NCI-H1436 treated with DMSO at 0.1 percent for 48 hours (cell line): ENCODE measurements at places on chromosomes 6 and 20.

GRCh38 chr6:11025921-11026635, 18.0 kb downstream of the ELOVL2 start:
- DNase-seq = no peak

DNA sequence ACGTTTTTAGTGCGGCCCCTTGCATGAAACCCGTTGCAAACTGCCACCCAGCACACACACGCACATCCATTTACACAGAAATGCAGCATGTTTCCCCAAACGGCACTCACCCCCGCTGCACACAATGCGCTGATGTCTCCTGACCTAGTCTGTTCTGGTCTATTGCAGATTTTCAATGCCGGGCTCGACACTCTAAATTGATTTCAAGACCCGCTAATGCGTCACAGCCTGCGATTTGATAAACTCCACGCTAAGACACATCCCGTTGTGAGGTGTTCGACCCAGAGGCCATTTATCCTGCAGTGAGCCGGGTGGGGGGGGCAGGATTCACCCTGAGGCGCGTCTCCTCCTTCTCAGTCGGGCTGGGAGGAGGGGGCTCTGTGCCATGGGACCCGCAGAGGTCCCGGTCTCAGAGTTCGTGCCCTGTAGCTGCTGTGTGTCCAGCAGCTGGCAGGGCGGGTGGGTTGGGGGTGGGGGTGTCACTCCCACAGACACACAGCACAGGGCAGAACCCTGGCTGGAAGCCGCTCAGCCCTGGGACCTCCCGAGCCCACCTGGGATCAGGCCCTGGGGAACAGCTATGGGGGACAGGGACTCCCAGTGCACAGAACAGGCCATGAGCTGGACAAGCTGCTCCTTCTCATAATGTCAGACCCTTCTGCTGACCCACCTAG, 367.9 kb downstream of the PREX1 start:
- DNase-seq = no peak

- DNase-seq = no peak
These were observed 43.6 kb upstream of the CCN6 start for GRCh38 chr6:112010328-112010727.

DNA sequence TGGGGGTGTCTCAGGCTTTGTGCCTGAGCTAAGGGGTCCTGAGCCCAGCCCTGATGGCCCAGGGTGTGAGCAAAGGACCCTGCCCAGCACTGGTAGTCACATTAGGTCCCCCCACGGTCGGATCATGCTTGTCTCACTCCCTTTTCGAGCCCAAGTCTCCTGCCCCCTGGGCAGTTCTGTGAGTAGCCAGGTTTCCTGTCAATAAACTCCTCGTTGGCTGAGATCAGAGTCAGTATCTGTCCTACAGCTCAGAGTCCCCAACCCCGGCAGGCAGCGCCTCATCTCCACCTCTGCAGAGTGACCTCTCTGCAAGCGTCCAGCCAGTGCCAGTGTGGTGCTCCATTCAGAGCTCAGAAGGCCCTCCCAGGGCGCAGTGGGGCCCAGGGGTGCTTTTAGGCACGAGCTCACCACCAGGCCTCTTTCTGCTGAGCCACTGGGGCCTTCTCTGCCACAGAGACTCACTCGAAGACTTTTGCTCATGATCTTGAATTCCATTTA, 93.7 kb upstream of the PMEPA1 start:
- no peak for DNase-seq

GRCh38 chr20:42790111-42790510, 399.6 kb downstream of the PTPRT start:
- no peak for DNase-seq

DNA sequence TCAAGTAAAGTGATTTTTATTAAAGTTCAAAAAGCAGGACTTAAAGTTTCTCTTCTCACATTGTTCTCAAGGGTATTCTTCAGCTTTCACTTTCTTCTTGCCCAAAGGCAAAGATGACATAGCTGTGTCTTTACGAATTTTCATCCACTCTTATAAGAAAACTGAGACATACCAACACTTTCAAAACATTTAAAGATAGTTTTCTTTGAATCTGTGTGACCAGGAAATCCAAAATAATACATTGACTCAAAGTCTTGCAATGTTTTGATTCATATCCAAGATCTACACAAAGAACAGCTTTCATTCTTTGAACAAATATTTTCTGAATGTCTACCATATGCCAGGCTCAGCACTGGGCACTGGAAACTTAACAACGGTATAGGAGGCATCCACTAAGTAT, 117.9 kb downstream of the SIM1 start:
- no peak for DNase-seq

- no peak for DNase-seq
These were observed 22.3 kb downstream of the BEND6 start for GRCh38 chr6:56977192-56977591.

GRCh38 chr6:21594416-21595281, 1.1 kb downstream of the SOX4 start:
- no peak for DNase-seq

DNA sequence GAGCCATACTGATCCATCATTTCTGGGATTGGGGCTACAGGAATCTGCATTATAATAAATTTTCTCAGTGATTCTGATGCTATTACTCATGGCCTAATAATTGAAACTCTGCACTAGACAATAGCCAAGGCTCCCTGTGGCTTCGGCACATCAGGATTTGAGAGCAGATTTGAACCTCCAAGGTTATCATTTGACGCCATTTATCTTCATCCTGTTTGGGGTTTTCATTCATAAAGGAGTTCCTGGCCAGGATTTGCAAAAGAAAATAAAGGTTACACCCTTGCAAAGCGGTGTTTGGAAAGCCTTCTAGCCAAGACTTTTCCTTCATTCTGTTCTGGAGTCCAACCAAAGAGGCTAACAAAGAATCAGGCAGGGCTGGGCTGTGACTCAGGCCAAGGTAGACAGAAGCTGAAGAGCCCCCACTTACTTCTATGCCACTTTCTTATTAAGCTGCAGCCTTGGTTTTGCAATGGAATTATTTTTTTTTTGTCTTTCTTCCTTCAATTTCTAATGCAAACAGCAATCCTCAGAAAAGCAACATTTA, 330.1 kb downstream of the DHX35 start:
- DNase-seq = no peak

GRCh38 chr6:32685603-32686002, 19.1 kb upstream of the HLA-DQB1 start:
- DNase-seq = no peak

- no peak for DNase-seq
These were observed 90.5 kb downstream of the GRM4 start for GRCh38 chr6:34055223-34055933.

- DNase-seq = no peak
These were observed 3.1 kb downstream of the FBXL4 start for GRCh38 chr6:98944598-98945081.

GRCh38 chr6:88295663-88296062, 129.5 kb upstream of the CNR1 start:
- DNase-seq = no peak

DNA sequence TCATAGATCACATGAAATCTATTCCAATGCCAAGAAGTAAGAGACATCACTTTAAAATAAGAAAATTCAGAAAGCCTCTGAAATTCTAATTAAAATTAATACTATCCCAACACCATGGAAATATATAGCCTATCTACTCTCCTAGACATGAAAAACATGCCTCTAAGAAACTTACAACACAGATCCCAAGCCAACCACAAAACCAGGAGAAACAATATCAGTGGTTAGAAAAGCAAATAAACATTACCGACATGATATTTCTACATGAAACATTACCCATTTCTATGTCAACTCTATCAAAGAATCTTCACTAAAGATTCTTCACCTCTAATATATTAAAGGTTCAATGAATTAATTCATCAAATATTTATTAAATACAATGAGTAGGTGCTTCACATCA, 4.8 kb downstream of the EPB41L2 start:
- DNase-seq = no peak

DNA sequence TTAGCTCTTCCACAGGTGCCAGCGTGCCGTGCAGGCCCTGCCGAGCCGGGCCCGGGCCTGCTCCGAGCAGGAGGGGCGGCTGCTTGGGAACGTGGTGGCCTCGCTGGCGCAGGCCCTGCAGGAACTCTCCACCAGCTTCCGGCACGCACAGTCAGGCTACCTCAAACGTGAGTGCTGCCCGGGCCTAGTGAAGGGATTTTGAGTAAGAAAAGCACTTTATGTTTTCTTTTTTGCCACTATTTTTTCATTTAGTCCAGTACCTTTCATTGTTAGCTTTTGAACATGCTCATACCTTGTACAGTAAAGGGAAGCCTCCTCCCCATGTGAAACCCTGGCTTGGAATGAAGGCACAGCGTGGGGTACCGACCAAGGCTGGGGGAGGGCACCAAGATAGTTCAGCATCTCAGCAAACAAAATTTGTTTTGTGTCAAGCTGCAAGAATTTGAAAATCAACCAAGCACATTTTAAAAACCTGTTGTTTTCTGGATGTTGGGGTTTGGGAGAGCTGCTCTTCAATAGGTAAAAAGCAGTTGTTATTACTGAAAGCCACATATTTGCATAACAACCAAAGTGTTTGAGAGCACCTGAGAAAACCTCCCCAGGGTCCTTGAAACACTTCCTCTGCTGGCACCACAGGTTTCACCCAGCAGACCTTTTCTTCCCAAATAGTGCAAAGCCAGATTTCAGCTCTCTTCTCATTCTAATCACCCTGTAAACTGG, 18.4 kb downstream of the STX16 start:
- DNase-seq = no peak
